ENCODE measurements at places on chromosomes 6 and 20.

DNA sequence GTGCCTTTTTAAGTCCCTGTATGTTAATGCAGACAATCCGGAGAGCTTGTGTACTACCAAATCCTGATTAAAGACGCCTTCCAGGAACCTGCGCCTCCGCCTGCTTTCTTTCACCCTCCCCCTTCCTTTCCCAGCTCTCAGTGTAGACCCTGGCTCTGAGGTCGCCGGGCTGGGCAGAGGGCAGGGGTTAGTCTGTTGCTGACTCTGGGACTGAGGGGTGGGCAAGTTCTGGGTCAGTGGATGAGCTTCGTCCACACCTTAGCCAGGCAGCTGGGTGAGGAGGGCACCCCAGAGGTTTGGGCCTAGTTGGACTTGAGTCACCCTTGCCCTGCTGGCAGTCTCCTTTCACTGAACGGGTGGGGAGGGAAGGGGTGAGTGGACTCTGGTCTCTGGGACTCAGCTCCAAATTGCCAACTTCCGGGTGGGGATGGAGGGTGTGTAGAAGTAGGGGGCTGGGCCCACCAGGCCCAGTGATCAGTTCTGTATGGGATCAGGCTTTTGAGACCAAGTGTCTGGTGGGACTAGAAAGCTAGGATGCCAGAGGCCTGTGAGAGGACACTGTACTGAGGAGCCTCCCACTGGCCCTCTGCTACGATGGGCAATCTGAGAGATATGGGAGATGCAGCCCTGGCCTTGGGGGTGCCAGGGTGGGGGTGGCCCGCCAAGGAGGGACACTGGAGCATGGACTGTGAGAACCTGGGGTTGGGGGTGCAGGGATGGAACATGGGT lies 21.3 kb upstream of the SLC22A7 start:
- DNase-seq = no peak

DNA sequence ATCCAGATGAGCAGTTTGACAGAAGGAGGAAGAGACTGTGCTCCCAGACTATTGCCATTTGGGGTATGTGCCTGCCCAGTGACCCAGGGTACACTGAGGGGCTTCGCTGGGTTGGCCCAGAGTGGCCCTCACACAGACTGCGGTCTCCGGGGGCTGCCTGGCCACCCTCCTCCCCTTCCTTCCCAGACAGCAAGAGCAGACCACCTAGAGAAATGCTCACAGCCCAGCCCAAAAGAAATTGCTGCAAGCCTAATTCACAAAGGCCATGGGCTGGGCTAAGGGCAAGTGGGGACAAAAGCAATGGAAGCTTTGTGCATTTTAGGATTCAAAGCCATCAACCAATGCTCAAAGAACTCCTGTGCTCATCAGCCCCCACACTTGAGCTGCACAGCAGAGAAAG lies 277.6 kb downstream of the CDC5L start:
- DNase-seq = no peak

GRCh38 chr6:76072562-76072961 lies at the start of gene IMPG1:
IMPG1 (minus strand) TSS chr6:76072662; CDS start chr6:76072488, 174 bp downstream.
- DNase-seq = no peak

DNA sequence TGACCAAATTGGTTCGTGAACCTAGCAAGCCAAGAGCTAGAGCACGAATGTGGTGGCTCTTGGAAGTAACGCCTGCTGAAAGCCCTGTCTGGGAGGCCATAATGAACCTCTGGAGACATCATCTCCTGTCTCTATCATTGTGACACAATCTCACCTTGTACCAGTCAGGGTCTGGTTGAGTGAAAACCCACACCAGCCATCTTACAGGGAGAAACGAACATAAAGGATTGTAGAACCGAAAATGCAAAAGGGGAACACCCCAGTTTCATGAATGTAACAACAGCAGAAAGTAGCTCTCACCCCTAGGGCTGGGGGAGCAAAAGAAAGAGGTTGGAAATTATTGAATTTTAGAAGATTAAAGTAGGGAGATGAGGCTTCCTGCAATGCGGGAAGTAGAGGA lies 50.9 kb upstream of the TAB2 start:
- no peak for DNase-seq

DNA sequence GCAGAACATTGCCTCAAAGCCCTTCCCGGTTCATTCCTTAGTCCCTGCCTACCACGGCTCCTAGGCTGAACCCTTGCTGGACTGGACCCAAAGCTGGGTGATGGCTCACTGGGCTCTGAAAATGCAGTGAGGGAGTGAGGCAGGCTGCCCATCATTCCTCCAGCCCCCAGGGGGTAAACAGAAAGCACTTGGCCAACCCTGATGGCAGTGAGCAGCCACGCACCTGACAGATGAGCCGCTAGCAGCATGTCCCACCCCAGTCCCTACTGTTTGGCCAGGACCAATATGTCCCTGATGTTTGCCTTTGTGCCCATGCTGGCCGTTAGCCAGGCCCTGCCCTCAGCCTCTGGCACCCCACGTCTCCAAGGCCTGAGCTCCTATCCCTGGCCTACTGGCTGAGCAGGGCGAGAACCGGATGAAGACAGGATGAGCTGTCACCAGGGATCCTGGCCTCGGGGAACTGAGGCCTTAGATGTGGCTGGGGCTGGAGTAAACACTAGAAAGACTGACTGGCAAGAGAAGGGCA lies 19.4 kb upstream of the BAK1 start:
- DNase-seq = no peak

GRCh38 chr20:64063389-64064144 lies 569 bp downstream of the TCEA2 start:
- DNase-seq = no peak

GRCh38 chr20:64183313-64183712 lies 19.1 kb downstream of the MYT1 start:
- DNase-seq = no peak

GRCh38 chr20:59193325-59193724 lies 29.7 kb downstream of the ZNF831 start:
- no peak for DNase-seq

GRCh38 chr6:156954191-156954590 lies 177.0 kb downstream of the ARID1B start:
- no peak for DNase-seq

DNA sequence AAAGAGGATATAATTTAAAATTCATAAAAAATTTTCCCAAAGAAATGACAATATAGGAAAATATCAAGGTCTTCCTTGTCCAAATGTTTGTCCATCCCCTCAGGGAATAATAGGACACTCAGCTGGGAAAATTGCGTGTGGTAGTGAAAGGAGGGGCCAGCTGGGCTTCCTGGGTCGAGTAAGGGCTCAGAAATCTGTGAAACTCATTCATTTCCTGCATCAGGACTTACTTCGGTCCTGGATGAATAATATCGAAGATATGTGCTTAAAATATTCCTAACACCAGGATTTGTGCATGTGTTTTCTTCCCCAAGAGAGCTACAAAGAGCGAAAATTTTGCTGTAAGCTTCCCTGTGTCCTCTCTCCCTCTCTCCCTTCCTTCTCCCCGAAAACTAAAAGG lies 118.2 kb upstream of the GJE1 start:
- no peak for DNase-seq

DNA sequence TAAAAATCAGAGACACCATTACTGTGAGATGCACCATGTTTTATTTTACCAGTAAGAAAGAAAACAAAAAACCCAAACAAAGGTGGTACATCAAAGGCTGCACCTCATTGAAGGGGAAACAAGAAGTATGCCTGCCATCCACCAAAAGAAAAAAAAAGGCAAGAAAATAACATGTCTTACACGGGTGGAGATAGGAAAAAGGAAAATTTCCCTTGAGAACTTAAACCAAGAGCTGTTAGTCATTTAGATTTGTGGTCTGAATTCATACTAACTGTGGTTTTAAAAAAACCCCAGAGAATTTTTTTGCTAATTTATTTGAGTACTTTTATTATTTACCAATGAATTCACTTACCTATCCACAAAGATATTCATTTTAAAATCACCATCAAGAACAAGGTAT lies 144.0 kb downstream of the LRRC1 start:
- no peak for DNase-seq

- no peak for DNase-seq
These were observed 2.3 kb downstream of the LRP11 start for GRCh38 chr6:149861603-149862423.

DNA sequence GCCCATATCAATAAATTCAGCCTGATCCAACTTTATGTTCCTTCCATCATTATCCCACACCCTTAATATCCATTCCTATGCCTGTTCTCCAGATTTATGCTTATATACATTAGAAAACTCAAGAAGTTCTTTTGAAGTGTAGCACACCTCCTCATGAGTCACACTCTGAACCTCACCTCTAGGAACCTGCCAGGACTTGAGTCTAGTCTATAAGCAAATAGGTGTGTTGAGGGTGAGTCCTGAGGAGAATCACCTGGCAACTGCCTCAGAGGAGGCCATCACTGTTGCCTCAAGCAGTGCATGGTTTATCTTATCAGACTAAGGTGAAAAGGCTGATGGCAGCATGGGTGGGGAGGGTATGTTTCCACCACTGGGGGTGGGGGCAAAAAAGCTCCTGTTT lies 496.7 kb downstream of the C6orf118 start:
- DNase-seq = no peak

- no peak for DNase-seq
These were observed 646 bp upstream of the CPNE5 start for GRCh38 chr6:36839749-36840431.

GRCh38 chr6:145887969-145888368 lies 73.4 kb upstream of the FBXO30 start:
- DNase-seq = no peak

GRCh38 chr6:64717281-64717680 lies 989.7 kb downstream of the EYS start:
- no peak for DNase-seq

DNA sequence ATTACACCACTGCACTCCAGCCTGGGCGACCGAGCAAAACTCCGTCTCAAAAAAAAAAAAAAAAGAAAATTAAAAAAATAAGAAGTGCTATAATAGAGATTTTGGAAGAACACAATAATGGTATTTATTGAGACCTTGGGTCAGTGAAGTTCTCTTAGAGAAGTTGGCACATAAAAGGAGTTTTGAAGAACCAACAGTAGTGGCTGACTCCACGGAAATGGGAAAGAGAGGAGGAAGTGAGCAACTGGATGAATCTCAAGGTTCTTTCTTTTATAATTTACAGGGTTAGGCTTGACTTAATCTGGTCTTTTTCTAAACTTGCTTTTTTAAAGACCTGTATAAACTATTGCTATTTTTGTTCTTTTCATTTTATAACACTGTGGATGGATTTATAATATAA lies 52.8 kb downstream of the TOMM6 start:
- no peak for DNase-seq

DNA sequence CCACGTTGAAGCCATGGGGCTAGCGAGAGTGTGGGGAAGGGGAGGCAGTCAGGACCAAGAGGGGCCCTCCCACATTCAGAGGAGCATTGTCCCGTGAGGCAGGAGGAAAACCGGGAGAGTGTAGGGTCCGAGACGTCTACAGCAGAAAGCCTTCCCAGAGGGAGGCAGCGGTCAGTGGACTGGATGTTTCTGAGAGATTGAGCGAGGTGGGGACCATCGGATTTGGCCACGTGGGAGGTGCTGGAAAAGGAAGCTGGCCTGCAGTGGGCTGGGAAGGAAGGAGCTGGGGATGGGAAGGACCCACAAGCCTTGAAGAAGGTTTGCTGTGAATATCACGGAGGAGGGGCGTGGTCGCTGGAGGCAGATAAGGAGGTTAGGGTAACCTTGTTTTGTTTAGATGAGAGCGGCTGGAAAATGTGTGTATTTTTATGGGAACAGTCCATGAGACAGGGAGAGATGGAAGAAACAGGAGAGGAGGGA lies 119.0 kb upstream of the RNF24 start:
- no peak for DNase-seq

- no peak for DNase-seq
These were observed 111.2 kb upstream of the SAMD5 start for GRCh38 chr6:147397306-147397705.

All from DMS 273 treated with DMSO at 0.1 percent for 48 hours (cell line).